Gastroesophageal sphincter (tissue), 4 donors: ENCODE measurements at places on chromosomes 2 and 18. TPM values are rescaled to one million over a fixed set of nuclear protein-coding genes. Genes with fewer than 3 reads are reported as not detected.

GKN2 gene
- not detected for total RNA-seq

VAMP5 gene
- total RNA-seq: 56.5 TPM

FAM237A gene
- not detected for total RNA-seq

COLEC11 gene
- total RNA-seq: 1.5 TPM

ERBB4 gene
- 0.92 TPM for total RNA-seq

IKZF2 gene
- 11.6 TPM for total RNA-seq

DAW1 gene
- total RNA-seq: not detected

SLC8A1 gene
- 168 TPM for total RNA-seq

GPR35 gene
- 0.93 TPM for total RNA-seq

MAP3K19 gene
- not detected for total RNA-seq

EVX2 gene
- total RNA-seq: not detected

ZNF892 gene
- total RNA-seq: 7.3 TPM

PAPOLG gene
- total RNA-seq: 19.5 TPM

RASGRP3 gene
- 2.6 TPM for total RNA-seq

EFHD1 gene
- total RNA-seq: 22.5 TPM

CRYGD gene
- total RNA-seq: not detected

NEB gene
- total RNA-seq: 0.07 TPM

WNT10A gene
- not detected for total RNA-seq

RUFY4 gene
- total RNA-seq: not detected

HOXD13 gene
- total RNA-seq: not detected

REG1B gene
- not detected for total RNA-seq

SIX2 gene
- 1.5 TPM for total RNA-seq

CHST9 gene
- 1.2 TPM for total RNA-seq

BMP10 gene
- 0.19 TPM for total RNA-seq
